Dermis microvascular lymphatic vessel endothelial cell (primary cell): ENCODE measurements at places on chromosomes 2 and 18. TPM values are rescaled to one million over a fixed set of nuclear protein-coding genes. Genes with fewer than 3 reads are reported as not detected.

DNA sequence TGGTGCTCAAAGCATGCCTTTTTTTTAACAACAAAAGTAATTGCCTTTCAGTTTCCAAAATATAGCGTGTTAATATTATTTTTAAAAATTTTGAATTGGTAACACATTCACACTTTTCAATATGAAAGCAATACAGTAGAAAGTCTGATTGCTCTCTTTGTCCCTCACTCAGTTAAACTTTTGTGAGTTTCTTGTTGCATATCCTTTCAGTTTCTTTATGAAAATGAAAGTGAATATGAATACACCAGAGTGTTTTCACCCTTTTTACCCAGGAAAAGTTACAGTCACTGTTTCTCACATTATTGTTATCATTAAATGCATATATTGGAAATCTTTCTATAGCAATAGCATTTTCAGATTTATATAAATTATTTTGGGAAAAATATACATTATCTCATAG lies 377.4 kb upstream of the CRIM1 start:
- no peak for DNase-seq

DNA sequence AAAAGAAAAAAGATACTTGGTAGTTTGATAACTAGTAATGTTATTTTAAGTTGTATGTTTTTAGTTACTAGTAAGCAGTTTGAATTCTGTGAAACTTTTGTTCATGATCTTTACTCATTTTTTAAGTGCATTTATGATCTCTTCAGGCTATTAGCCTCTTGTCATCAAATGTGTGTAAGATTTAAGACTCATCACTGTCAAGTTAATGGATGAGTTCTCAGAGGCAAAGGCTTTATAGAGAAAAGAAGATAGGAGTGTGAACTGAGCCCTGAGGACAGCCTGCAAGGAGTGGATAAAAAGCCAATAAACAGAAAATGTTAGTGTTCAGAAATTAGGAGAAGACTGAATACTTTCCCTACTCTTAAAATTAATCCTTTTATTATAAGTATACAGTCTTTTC lies 13.5 kb downstream of the NDUFV2 start:
- no peak for DNase-seq

DNA sequence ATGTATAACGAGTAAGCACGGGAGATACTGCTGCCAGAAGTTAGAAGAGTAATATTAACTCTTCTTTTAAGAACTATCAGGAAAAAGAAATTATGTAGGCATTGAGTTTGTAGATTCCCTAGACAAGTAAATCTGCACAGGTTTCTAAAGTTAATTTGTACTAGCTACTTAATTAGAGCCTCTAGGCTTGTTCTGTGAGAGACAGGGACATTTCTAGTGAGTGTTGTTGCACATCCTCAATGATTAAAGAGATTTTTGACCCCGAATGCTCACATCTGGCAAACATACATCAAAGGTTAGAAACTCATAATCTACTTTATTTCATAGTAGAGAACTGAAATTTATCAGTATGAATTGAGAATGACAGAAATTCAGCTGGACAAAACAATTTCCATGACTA lies 669.0 kb upstream of the CDH7 start:
- DNase-seq: no peak

DNA sequence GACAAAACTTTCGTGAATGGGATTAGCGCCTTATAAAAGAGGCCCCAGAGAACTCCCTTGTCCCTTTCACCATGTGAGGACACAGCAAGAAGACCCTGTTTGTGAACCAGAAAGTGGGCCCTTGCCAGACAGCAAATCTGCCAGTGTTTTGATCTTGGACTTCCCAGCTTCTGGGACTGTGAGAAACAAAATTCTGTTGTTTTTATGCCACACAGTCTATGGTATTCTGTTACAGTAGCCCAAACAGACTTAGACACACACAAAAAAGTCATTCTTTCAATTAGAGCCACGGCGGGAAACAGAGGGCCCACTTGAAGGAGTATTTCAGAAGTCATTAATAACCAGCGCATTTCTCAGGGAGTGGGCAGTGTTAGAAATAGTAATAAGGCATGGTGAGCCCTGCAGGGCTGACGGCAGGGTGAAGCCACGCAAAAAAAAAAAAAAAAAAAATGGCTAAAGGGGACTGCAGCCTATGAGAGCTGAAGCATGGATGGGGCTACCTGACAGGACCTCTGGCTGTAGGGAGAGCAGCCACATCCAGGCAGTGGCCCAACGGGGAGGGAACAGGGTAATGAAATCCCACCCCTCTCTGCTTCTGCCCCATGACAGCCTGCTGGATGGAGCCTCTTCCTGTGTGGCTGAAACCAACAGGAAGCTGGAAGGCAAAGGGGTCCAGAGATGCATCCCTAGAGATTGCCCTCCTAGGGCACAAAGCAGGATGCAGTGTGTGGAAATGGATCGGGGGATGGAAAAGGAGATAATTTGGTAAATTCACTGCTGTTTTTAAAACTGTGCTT lies 189.3 kb downstream of the KCNS3 start:
- no peak for DNase-seq

DNA sequence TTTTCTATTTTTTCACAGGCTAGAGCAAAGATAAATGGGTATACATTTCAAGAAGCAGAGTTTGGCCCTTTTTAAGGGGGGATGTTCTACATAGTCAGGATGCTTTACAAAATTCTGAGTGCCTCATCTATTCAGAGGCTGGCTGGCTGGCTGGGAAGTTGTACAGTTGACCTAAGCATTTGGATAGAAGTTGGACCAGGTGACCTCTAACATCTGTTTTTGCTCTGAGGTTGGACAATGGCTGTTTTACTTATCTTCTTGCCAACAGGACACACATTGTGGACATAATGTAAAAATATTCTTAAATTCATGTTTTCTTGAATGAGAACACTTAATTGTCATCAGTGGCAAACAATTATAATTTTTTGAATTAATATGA lies 205.4 kb downstream of the PTPRM start:
- no peak for DNase-seq

DNA sequence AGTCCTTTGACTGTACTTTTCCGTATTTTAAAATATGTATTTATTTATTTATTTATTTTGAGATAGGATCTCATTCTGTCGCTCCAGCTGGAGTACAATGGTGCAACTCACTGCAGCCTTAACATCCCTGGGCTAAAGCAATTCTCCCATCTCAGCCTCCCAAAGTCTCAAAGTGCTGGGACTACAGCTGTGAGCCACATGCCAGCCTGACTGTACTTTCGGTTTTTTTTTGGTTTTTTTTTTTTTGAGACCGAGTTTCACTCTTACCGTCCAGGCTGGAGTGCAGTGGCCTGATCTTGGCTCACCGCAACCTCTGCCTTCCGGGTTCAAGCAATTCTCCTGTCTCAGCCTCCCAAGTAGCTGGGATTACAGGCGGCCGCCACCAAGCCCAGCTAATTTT lies 28.9 kb upstream of the CCNYL1 start:
- DNase-seq: no peak

DNA sequence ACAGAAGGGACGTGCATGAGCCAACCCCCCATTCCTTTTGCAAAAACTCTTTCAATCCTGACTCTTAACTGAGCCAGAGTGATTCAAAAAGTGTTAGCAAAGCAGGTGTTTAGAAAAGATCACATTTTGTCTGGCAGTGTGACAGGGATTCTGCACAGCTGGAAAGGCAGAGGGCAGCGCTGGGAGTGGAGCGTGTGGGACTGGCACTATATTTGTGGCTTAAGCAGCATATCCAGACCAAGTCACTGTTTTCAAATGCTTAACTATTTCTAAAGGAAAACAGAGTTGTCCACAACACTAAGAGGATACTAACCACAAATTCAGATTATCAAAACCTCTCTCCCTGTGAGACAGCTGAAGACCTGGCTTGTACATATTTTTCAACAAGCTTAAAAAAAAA lies 19.0 kb downstream of the CABYR start:
- DNase-seq: no peak

DNA sequence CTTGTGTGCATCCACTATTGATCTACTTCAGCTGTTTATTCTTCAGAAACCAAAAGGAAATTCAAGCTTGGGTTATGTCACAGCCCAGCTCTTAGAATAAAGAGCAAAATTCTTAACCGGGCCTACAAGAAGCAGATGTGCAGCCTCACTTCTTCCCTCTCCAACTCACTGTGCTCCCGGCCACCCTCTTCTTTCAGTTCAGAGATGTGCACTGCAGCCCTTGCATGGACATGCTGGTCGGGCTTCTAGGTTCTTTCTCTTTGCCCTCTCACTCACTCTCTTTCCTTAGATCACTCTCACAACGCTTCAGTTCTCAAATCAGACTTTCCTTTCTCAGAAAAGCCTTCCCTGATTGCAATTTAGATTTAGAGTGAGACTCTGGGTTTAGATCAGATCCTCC lies 104.1 kb downstream of the CHN1 start:
- no peak for DNase-seq

- no peak for DNase-seq
These were observed 25.7 kb downstream of the CTDP1 start for GRCh38 chr18:79705272-79705671.

DNA sequence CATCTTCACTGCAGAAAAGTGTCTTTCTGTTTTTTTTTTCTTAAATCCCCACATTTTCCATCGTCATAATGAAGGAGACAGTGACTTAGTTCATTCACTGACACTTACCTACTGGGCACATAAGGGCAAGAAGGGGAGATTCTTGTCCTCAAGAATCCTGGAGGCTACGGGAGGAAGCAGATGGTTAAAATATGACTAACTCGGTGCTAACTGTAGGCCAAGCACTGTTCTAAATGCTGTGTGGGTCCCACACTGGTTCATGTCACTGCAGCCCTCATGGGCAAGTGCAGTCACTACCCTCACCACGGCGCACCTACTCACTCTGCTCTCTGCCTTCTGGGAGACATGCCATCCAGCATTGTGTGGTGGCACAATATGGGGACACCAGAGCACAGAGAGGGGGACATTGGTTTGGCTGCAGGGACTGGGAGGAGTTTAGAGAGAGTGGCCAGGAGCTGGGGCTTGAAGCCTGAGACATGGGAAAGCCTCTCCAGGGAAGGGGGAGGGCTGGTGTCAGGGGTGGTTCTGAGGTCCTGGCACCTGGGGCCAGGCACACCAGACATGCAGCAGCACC lies 305.2 kb downstream of the MYCN start:
- DNase-seq: no peak

DNA sequence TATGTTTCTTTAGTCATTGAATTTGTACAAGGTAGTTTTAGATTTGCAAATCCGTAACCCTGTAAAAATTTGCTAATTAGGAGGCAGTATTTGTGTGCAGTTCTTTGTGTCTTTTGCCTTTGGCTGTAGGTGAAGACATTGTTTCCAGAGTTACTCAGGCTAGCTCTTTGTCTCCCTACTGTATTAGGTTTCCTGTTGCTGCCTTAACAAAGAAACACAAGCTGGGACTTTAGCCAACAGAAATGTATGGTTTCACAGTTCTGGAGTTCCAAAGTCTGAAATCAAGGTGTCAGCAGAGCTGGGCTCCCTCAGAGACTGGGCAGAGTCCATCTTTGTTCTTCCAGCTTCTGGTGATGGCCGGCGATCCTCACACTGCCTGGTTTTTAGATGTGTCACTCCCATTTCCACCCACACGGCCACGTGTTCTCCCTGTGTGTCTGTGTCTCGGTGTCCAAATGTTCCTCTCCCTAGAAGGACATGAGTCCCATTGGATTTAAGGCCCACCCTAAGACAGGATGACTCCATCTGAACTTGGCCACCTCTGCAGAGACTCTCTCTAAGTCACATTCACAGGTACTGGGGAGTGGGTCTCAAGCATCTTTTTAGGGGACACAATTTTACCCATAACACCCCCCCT lies 309.7 kb downstream of the GALR1 start:
- no peak for DNase-seq

DNA sequence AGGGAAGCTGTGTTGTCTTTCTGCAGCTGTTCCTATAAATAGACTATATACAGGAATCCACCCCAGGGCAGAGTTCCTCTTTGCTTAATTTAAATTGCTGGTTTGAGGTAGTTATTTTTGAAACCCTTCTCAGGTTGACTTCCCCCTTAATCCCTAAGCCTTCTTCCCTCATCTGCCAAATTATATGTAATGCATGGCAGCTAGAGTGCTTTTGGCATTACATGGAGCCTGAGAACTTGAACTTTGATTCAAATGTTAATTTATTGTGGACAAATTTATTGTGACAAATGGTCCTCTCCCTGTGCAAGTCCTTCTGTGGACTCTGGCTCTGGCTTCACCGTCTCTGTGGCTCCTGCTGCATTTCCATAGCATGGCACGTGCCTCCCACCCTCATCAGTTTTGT lies 29.2 kb downstream of the MYO1B start:
- no peak for DNase-seq

- peak; percentile 73 for DNase-seq
These were observed 114.6 kb downstream of the DOCK10 start for GRCh38 chr2:224927646-224928173.

DNA sequence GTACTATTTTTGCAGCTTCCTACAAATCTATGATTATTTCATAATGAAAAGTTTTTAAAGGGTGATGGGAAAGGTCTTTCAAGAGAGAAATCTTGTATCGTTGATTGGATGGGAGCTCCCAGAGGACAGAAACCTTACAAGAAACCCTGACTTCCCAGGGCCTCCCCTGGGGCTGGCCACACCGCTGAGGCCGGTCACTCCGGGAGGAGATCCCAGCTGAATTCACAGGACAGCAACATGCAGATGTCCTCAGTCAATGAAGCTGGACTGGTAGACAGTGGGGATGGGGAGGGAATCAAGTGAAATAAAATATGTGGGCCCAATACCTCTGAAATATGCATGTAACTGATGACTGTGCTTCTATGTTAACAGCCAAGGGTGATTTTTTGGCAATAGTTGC lies 135.6 kb downstream of the TFCP2L1 start:
- no peak for DNase-seq

- no peak for DNase-seq
These were observed 67.0 kb downstream of the ZNF521 start for GRCh38 chr18:25284861-25285550.

DNA sequence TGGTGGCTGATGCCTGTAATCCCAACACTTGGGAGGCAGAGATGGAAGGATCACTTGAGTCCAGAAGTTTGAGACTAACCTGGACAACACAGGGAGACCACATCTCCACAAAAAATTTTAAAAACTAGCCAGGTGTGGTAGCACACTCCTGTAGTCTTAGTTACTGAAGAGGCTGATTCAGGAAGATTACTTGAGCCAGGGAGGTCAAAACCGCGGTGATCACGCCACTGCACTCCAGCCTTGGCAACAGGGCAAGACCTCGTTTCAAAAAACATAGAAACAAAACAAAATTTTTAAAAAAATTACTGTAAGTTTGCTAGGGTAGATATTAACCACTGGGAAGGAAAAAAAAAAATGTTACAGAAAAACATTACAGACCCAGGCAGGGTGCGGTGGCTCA lies 5.8 kb downstream of the ATL2 start:
- no peak for DNase-seq

GRCh38 chr2:43160778-43161177 lies 65.6 kb downstream of the ZFP36L2 start:
- no peak for DNase-seq

TTN gene
- total RNA-seq: 0.76 and 1.7 TPM in 2 replicates

LAMA1 gene
- 0.13 and 0.25 TPM in 2 replicates for total RNA-seq

ALPI gene
- total RNA-seq: not detected in 2 replicates

STK11IP gene
- total RNA-seq: 9.4 and 11.4 TPM in 2 replicates

MARCO gene
- total RNA-seq: not detected in 2 replicates

IL1RL2 gene
- total RNA-seq: 0.13 and 0.25 TPM in 2 replicates

MALL gene
- 26.8 and 64.3 TPM in 2 replicates for total RNA-seq

OSBPL6 gene
- total RNA-seq: 3.9 and 8.7 TPM in 2 replicates

TNS1 gene
- total RNA-seq: 21.1 and 50.6 TPM in 2 replicates

CNGA3 gene
- total RNA-seq: under 0.01 TPM in 1 of 2 replicates, not detected in the other

RNU2-63P gene
- total RNA-seq: 99.9 TPM in 1 of 2 replicates, not detected in the other

CCDC141 gene
- total RNA-seq: 0.63 and 1.5 TPM in 2 replicates

GCA gene
- 4.5 and 7.1 TPM in 2 replicates for total RNA-seq

COPS8 gene
- total RNA-seq: 45.1 and 63.7 TPM in 2 replicates
